Brain pericyte (primary cell): ENCODE measurements at places on chromosomes 1 and 21.

GRCh38 chr1:245317217-245317616 lies 162.4 kb downstream of the KIF26B start:
- no peak for DNase-seq

DNA sequence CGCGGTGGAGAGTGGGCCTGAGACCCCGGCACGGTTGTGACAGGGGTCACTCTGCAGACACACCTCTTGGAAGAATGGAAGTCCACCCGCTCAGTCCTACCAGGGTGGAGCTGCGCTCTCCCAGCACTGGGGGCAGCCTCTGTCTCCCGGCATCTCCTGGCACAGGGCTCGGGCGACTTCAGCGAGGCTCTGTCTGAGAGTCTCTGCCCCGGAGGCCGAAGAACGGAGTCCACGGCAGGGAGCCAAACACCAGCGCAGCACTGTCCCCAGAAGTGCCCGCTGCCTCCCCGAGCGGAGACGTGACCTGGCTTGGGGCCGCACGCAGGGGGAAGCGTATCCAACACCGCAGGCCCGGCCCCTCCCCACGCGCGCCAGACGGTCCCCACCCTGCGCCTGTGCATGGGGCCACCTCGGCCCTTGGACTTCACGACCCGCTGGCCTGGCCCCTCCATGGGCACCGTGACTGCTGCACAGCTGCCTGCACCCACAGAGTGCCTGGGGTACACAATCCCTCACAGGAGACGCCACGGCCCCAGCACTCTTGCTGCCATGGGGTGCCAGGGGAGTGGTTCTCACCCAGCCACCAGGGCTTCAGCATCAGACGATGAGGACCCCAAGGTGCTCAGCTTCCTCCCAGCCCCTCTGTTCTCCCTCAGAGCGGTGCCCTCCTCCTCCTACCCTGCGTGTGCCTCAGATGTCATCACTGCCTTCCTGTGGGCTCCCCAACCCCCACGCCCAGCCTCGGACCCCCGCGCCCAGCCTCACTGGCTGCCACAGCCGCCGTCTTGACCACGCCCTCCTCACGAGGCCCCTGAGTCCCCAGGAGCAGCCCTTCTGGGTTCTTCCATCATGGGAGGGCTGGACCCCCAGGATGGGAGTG lies 14.9 kb upstream of the RNF223 start:
- DNase-seq = no peak

- no peak for DNase-seq
Observed at GRCh38 chr1:183180218-183180617, 5.8 kb upstream of the LAMC2 start.

DNA sequence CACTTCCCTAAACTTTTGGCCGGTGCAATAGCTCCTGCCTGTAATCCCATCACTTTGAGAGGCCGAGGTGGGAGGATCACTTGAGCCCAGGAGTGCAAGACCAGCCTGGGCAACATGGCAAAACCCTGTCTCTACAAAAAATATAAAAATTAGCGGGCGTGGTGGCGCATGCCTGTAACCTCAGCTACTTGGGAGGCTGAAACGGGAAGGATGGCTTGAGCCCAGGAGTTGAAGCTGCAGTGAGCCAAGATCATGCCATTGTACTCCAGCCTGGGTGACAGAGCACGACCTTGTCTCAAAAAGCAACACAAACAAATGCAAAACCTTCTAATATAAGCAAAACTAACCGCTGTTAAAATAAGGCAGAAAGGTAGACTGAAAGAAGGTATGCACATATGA lies 25.9 kb downstream of the TMEM51 start:
- DNase-seq = no peak

- no peak for DNase-seq
Observed at GRCh38 chr1:102262994-102263393, 266.3 kb upstream of the OLFM3 start.

- no peak for DNase-seq
Observed at GRCh38 chr1:64963466-64963865, 2.9 kb downstream of the JAK1 start.

- DNase-seq = no peak
Observed at GRCh38 chr21:26098772-26099397, 71.7 kb downstream of the APP start.

GRCh38 chr1:170741678-170742077 lies 77.7 kb downstream of the PRRX1 start:
- no peak for DNase-seq

DNA sequence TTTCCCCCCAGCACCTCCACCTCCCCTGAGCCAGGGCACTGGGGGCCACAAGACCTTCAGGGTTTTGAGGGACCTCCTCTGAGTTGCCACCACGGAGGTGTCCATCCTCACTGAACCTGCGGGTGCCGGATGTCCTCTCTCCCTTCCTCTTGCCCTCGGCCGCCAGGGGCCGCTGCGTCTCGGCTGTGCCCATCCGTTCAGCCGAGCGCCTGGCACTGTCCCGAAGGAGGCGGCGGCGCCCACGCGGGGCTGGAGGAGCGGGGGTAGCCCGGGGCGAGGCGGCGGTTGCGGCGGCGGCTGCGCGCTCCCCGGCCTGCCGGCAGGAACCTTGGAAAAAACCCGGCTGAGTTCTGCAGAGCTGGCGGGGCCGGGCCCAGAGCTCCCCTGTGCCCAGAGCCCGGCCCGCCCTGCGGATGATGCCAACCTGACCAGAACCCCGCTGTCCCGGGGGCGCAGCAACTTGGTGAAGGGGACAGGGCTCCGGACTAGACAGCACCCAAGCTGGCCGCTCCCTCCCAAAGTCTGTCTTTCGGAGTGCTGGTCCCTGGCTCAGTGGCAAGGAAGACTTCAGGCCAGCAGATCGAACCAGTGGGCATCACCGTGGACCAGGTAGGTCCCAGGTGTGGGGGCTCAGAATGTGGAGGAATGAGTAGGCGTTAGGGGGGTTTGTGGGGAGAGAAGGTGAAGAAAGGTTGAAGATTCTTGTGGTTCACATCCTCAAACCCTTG lies 3.7 kb upstream of the PPM1J start:
- DNase-seq = no peak

DNA sequence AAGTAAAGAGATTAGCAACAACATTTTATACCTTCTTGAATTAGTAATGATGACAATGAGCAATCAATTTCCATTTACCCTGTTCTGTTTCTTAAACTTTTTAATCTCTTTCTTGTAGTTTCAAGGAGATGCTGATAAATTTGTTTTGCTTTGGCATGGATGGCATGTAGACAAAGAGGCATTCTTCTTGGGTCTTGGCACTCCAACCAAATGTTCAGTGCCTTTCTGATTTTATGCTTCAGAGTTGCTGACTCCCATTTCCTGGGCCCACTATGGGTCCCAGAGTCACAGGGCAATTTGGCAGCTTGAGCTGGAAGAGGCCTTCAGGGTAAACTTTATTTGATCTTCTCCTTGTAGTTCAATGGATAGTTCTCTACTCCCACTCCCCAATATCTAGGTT lies 42.1 kb upstream of the OSBPL9 start:
- DNase-seq = no peak
